NCI-H187 (cell line): ENCODE measurements at places on chromosomes 2 and 18.
A peak's percentile ranks its signal among the peaks of the same experiment; 100 is the strongest.

GRCh38 chr2:180033993-180034894 is 27.1 kb upstream of the CWC22 start:
- DNase-seq: no peak

- DNase-seq: no peak
Observed at GRCh38 chr18:40932862-40933261, 1022.2 kb upstream of the PIK3C3 start.

DNA sequence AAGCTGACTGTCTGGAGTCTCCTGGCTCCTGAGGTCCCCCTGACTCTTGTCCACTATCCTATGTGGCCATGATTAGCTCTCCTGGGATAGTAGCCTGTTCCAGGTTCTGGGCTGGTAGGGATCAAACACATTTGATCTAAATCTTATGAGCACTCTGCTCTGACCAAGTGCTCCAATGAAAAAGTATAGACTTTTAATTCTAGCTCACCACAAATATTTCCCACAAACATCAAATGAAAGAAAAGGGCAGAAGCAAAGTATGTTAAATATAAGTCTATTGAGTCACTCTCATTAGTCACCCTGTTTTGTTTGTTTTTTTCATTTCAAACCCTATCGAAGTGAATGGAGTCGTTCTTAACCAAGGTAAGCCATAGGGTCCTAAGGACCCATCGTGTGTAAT is 39.7 kb upstream of the NEDD4L start:
- DNase-seq: no peak

GRCh38 chr2:157324331-157324843 is 1.2 kb downstream of the ERMN start:
- no peak for DNase-seq

GRCh38 chr2:159817283-159817682 is 19.3 kb upstream of the CD302 start:
- DNase-seq: no peak

- DNase-seq: no peak
Observed at GRCh38 chr18:51154431-51155063, 42.9 kb downstream of the MEX3C start.

GRCh38 chr2:219459460-219460311 is 25.0 kb downstream of the SPEG start:
- no peak for DNase-seq

DNA sequence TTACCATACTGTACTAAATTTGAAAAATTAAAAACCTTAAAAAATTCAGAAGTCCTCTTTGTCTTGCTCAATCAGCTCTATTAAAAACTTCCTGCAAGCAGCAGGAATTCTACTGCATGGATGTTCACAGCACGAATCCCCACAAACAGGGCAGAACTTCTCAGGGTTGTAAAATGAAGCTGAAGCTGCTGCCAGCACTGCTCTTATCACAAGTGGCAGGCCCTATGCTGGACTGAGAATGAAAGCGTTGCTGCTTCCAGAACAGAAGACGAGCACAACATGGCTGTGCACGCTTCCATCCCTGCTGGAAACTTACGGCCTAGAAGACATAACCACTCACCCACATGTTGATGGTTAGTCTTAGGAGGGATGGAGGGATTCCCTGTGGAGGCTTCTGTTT is 134.0 kb downstream of the RAB3GAP1 start:
- DNase-seq: no peak

DNA sequence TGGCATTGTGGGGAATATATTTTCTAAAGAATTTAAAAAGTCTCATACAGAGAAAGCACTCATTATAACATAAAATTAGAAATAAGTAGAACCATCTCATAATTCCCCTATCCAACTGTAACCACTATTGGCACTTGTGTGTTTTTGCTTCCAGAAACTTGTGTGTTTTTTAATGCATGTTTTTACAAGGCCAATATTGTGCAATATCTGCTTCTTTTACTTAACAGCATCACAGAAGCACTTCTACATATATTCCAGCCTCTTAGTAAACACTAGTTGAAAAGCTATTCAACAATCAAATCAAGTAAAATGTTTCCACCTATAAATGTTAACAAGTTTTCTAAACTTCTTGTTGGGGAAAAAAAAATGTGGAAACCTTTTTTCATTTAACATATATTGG is 132.7 kb downstream of the LRP2 start:
- DNase-seq: no peak

DNA sequence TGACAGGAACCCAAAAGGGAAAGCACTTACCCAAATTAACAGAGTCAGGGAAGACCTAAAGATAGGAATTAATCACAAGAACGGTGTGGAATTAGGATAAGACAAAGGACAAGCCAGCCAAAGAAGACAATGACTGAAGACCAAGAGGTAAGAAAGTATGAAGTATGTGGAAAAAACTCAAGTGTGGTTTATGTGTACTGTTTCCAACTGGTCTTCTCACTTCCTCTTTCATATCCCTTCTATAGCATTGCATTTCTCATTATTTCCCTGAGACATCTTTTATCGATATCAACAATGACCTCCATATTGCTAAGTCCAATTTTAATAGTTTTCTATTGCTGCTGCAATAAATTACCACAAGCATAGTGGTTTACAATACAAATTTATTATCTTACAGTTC is 313.5 kb upstream of the SLC39A10 start:
- no peak for DNase-seq

DNA sequence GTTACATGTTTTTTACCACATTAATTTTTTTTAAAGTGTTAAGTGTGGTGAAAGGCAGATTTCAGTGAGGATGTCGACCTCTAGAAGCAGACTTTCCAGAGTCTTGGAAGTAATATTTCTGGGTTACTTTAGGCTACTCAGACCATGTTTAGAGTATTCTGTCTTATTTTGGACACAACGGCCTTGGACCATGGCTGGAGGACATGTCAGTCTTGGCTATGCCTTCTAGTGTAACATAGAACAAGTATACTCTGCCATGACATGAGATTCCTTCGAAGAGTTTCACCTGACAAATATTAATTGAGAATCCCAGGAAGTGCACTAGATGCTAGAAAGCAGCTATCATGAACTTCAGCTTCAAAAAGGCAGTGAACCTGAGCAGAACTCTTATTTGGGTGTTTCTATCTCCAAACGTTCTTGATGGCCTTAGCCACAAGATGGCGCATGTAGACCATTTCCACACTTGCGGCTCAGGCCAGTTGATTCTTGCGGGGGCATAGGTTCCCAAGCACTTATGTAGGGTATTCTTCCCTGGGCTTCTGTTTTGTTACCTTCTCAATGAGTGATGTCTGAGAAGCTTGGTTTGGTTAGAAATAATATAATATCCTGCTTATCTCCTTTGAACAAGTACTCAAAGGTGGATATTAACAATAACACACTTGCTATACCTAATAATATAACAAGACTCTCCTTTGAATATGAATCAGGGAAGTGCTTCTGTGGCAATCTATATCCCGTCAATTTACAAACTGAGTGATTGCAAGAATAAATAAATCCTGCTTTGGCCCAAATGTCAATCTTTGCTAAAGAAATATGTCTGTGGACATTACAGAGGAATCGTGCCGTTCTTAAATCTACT is 62.0 kb downstream of the CACNB4 start:
- DNase-seq: no peak

DNA sequence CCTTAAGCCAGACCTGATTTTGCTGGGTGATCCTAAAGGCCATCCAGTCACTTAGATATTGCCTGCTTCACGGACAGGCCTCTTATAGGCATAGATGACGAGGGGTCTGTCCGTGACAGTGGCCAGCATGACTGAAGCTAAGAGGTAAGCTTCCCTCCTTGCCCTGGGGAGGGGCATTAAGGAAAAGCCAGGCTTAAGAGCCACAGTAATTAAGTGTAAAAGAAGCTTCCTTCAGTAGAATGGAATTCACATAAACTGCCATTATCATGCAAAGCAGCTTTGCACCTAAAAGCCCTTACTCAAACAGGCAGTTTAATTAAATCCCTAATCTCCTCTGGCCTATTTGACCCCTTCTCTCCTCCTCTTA is 99.4 kb upstream of the PKDCC start:
- no peak for DNase-seq

DNA sequence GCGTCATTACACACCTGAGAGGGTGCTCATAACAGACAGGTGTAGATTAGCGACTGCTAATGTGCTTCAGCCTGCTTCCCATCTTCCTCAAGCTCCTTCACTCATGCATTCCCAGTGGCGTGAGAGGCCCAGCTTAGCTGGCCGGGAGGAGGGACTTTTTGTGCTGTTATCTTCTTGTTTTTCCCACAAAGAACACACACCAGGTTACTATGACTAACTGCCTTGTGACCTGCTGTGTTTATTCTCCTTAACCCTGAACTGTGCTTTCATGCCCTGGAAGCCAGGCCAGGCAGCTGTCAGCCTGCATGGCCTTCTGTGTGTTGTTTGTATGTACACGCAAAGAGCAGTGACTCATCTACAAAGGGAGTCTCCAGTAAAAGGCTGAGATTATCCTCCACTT is 143.8 kb downstream of the PIEZO2 start:
- no peak for DNase-seq

GRCh38 chr2:25236736-25237135 is 68.4 kb upstream of the POMC start:
- no peak for DNase-seq

- DNase-seq: no peak
Observed at GRCh38 chr2:54586494-54586893, 130.4 kb downstream of the SPTBN1 start.

GRCh38 chr2:110101280-110101844 is 14.3 kb downstream of the MALL start:
- DNase-seq: peak; percentile 53

GRCh38 chr2:138071720-138072719 is 107.7 kb downstream of the HNMT start:
- DNase-seq: peak; percentile 71

- DNase-seq: no peak
Observed at GRCh38 chr2:44753552-44754285, 187.8 kb upstream of the SIX3 start.

- DNase-seq: no peak
Observed at GRCh38 chr18:54830866-54831265, 2.6 kb downstream of the RAB27B start.

DNA sequence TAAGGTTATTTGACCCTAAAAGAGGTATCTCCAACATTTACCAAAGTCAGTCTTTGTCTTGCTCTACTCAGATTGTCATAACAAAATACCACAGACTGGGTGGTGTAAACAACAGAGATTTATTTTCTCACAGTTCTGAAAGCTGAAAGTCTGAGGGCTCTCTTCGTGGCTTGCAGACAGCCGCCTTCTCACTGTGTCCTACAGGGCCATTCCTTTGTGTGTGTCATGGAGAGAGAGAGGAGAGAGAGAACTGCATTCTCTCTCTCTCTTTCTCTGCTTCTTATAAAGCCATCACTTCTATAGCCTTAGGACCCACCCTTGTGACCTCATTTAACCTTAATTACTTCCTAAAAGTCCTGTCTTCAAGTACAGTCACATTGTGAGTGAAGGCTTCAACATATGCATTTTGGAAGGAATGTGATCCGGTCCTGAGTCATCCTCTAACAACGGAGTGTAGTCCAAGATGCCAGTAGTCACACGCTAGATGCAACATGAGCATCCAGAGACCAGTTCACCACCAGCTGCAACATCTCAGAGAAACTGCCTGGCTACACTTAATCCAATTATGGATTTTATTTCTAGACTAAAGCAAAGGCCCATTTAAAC is 130.2 kb downstream of the CD226 start:
- no peak for DNase-seq

GRCh38 chr18:3014503-3015203 is 1.7 kb upstream of the LPIN2 start:
- no peak for DNase-seq

DNA sequence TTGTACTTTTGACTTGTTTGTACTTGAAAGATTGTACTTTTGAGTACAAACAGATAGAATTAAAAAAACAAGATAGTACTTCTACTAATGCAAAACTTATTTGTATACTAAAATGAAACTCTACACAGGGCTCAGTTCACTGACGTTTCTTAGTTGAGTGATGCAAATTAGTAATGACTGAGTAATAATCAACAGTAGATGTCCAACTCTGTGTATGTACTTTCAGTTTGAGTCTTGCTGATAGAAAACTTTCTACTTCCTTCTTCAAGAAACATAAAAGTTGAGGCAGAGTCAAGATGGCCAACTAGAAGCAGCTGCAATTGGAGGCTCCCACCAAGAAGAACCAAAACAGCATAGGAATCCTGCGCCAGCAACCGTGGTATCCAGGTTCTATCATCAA is 585.0 kb downstream of the NR4A2 start:
- no peak for DNase-seq

- DNase-seq: no peak
Observed at GRCh38 chr18:41761333-41762018, 193.6 kb upstream of the PIK3C3 start.

DNA sequence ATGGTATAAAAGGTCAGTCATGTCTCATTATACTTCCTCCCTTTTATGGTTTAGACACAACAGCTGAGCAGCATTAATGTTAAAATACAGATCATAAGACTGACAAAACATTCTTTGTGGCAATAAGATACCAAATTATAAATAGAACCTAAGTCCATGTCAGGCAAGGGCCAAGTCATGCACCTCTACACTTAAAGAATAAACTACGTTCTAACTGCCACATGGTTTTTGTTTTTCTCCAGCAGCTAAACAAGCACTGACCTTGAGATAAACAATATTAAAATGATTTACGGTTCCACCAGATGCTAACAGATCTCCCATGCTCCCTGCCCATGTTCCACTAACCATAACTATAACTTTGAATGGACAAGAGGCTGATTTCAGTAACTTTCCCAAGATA is 368.6 kb upstream of the TFPI start:
- DNase-seq: no peak

GRCh38 chr2:149782572-149782971 is 195.0 kb upstream of the MMADHC start:
- no peak for DNase-seq

GRCh38 chr2:98730053-98730706 is 752 bp downstream of the MGAT4A start:
- peak; percentile 49 for DNase-seq

DNA sequence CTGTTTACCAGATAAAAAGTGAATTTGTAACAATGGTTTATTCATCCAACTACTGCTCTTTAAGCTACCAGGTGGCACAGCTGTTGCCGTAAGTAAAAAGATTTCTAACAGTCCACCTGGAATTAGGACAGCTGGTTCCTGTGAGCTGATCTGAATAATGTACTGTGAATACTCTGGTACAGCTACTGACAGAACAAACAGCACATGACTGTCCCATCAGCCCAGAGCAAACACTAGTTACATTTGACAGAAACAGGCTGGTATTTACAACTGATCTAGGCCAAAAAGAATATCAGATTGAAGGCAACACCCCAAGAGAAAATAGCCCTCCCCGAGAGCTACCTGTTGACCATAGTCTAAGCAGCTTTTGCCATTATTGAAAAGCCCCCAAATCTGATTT is 840.4 kb downstream of the CPS1 start:
- DNase-seq: no peak

- no peak for DNase-seq
Observed at GRCh38 chr2:152464851-152465470, 130.0 kb downstream of the FMNL2 start.

- no peak for DNase-seq
Observed at GRCh38 chr18:7575465-7576028, 8.4 kb downstream of the PTPRM start.
